ENCODE measurements at places on chromosomes 7 and 10.

GRCh38 chr7:148850564-148850963 lies 33.5 kb downstream of the EZH2 start:
- no peak for DNase-seq

- no peak for DNase-seq
Measured at GRCh38 chr10:68221196-68221595, 10.7 kb downstream of the ATOH7 start.

DNA sequence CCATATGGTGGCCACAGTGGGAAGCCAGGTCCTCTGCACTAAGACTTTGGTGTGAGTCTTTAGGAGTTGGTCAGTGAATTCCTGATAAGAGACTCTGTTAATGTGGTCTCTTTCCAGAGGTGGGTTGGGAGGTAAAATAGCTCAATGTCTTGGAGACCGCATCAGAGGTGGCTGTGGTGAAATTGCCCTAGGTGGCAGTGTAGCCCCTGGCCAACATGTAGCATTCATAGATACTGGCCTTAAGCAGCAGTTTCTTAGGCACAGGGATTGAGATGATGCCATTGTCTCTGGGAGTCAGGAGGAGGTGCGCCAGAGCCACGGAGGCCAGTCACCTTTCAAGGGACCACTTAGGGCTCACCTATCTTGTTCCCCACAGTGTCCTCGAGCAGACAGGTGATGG lies 202.8 kb downstream of the CREB5 start:
- no peak for DNase-seq

DNA sequence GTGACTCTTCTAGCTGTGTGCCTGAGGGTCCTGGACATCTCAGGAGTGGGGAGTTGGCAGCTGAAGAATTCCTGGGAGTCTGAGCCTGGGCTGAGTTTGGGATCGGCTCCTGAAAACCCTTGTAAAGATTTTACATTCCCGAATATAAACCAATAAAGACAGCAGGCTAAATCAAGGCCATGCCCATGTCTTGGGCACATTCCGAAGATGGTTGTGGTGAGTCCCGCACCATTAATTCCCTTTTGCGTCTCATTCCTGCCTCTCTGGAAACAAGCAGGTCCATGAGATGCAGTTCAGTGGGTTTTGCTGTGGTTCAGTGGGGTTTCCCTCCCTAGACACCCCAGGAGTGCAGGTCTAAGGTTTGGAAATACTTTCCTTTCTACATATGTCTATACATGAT lies 90.9 kb downstream of the COL26A1 start:
- no peak for DNase-seq

- no peak for DNase-seq
Measured at GRCh38 chr10:4355350-4355749, 470.7 kb upstream of the AKR1E2 start.

GRCh38 chr10:89553064-89553734 lies 17.8 kb upstream of the SLC16A12 start:
- DNase-seq = no peak

- DNase-seq = no peak
Measured at GRCh38 chr7:106278695-106279094, 6.1 kb downstream of the NAMPT start.

DNA sequence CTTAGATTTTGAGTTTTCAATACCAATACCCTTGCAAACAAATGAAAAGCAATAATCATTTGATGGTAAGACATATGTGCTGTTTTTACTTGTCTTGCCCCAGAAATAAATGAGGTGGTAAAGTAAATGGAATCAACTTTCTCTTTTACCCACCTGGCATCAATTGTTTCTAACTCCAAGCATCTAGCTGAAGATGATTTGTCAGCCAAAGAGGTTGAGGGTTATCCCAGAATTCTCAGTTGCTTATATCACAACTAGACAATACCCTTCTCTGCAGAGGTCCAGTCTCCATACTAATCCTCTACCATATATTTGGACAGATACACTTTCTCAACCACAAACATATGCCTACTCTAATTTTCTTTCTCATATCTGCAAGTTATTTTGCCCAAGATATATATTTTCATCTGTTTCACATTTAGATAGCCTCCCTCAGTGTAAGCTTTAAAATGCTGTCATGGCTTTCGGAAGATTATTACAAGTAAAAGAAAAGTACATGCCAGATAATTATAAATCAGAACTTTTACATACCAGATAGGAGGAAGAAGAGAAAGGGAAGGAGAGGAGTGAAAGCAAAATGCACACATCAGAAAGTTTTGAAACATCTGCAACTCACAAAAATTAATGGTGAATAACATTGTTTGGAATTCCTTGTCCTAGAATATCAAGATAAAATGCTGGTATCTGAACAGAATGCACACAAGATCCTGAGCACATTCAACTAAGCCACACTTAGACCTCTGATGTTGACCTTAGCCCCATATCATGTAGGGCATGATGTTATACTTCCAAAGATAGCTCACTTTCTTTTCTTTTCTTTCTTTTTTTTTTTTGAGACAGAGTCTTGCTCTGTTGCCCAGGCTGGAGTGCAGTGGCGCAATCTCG lies 146.6 kb downstream of the REEP3 start:
- no peak for DNase-seq

DNA sequence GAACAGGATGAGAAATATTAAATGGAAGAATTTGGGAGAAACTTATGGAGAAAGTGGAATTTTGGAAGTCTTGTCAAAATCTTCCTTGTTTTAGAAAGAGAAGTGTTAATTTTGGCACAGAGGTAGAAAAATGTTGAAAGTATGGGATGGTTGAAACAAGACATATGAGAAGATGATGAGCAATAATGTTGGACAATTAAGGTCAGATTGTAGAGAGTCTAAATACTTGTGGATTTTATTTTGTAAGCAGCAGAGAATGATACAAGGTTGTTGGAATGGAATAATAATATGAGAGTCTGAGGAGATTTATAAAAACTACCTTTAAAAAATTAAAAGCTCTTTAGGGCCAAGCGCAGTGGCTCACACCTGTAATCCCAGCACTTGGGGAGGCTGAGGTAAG lies 34.6 kb downstream of the PHTF2 start:
- no peak for DNase-seq

DNA sequence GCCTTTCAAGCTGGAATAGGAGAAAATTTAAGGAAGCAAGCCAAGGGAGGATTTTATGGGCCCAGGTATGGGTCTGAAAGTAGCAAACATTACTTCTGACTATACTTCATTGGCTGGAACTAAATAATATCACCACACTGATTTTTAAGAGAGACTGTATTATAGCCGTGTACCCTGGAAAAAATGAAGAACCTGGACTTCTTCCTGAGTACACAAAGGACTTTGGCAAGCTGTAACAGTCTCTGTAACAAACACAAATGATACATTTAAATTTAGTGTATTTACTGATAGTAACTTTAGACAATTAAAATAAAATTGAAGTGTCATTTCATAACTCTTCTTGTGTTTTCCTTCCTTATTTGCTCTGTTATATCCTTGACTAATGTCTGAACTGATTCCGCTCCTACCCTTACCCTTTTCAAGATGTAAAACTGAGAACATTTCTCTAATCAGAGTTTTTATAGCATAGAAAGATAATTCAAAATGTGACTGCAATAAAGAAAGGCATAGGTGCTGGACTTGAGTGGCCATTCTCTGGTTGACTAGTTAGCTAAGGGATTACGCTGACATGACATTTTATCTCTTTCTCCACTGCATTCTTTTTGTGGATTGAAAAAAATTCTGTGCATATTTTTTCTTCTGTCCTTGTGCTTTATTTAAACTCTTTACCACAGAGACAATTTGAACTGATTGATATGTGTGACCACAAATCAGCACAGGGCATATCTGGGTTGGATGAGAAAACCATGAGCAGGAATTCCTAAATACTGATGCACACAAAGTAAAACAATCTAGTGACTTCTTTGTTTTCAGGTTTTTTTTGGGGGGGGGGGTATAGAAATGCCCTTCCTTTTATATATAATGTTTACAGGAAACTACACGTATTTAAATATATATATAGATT lies 349.7 kb downstream of the MDFIC start:
- no peak for DNase-seq

- DNase-seq = no peak
Measured at GRCh38 chr7:55124989-55125875, 106.4 kb downstream of the EGFR start.

- peak; percentile 69 for DNase-seq
Measured at GRCh38 chr10:32378363-32379317, 31.7 kb upstream of the EPC1 start.

GRCh38 chr10:6748981-6749635 lies 169.0 kb upstream of the PRKCQ start:
- no peak for DNase-seq

- no peak for DNase-seq
Measured at GRCh38 chr7:96061009-96061408, 260.9 kb downstream of the SLC25A13 start.

GRCh38 chr10:117427356-117427755 lies 52.1 kb upstream of the PDZD8 start:
- no peak for DNase-seq

DNA sequence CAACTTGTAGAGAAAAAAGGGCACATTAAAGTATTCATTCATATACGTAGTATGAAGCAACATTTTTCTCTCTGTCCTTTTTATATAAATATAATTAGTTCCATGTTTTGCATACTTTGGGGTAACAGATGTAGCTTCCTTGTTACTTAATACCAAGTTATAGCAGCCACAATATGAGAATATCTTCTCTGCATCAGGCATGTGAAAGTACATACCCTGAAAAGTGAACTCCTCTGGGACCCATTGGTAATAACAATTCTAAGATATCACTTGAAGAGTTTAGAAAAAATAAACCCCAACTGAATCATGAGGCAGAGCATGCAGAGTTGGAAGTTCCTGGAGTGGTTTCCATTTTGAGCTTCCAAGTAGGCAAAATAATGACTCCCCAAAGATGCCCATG lies 2.4 kb upstream of the CRPPA start:
- DNase-seq = no peak

DNA sequence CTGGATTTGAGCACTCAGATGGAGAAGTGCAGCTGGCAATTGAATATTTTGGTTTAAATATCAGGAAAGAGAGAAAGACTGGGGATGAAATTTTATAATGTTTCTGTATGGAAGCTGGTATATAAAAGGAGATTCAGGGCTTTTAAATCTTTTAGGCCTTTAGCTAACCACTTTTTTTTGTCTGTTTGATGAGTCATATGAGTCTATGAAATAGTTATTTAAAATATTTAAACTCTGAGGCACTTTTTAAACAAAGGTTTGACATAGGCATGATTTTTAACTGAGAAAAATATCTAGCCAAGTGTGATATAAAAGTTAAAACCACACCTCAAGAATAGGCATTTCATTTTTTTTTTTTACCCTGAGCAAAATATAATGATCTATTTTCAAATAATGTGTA lies 944.3 kb downstream of the GATA3 start:
- no peak for DNase-seq

DNA sequence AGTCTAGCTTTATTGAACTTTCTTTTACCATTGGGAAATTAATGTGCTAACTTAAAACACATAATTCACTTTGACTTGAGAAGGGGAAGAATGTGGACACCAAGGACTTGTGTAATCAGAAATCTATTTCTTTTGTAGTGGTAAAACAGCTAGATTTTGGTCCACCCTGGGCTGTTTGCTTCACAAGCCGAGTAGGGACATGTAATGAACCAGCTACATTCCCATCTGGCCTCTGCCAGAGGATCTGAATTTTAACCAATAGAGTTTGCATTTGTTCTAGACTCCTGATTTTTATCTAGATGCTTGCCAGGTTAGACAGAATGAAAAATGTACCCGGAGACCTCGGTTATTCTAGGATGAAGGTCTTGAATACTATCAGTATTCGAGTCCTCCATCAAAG lies 1.9 kb downstream of the CACNB2 start:
- DNase-seq = no peak

DNA sequence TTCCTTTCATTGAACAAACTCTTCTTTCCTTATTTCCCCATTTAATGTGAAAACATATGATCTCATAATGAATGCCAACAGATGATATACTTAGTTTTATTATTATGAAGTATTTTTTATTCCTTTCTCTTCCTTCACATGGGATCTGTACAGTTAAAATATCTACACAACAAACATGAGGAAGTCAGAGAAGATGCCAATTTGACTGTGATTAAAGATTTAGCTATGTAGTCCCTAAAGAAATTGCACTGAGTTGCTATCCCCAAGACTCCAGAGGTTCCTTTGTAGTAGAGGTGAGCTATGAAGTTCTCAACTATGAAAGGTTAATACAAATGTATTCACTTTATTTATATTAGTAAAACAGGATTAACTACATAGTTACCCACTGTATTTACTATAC lies 60.6 kb upstream of the LRRN3 start:
- DNase-seq = no peak

DNA sequence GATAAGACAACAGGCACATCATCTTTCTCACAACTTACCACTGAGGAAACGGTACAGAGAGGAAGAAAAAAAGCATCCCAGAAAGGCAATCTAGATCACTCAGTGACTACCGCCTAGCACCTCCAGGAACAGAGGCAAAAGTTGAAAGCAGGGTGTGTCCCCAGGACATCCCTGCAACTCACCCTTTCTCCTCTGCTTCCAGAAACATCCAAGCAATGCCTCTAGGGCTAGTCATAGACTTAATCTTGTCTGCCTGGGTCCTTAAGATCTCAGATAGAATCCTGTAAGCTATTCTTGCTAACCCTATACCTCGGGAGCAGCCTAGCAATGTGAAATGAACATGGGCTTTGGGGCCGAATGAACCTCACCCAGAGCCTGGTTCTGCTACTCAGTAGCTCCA lies 18.8 kb upstream of the PDCD4 start:
- DNase-seq = no peak

DNA sequence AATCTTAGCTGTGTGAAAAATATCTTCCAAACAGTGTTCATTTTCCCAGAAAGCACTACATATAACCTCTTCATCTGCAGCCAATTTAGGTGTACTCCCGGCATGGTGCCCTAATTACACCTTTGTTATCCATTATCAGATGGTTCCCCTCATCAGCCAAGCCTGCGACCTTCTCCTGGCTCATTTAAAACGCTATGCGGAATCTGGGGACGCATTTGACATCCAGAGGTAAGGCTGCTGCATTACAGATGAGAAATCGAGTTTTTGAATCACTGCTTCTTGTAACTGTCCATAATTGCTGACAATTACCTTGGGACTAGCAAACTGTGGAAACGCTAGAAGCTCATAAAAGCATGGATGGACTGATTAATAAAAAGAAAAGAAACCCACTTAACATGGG lies 109.5 kb downstream of the PARP12 start:
- DNase-seq = no peak

- no peak for DNase-seq
Measured at GRCh38 chr10:4058514-4059029, 273.6 kb upstream of the KLF6 start.

- no peak for DNase-seq
Measured at GRCh38 chr10:120555436-120555835, 98.4 kb downstream of the PLPP4 start.

DNA sequence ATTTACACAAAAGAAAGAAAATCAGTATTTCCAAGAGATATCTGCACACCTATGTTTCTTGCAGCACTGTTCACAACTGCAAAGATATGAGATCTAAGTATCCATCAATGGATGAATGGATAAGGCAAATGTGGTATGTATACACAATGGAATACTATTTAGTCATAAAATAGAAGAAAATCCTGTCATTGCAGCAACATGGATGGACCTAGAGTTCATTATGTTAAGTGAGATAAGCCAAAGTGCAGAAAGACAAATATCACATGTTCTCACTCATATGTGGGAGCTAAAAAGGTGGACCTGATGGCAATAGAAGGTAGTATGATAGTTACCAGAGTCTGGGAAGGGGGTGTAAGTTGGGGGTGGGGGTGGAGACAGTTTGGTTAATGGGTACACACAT lies 1171.6 kb downstream of the SORCS1 start:
- no peak for DNase-seq

- DNase-seq = no peak
Measured at GRCh38 chr10:129936923-129937300, 27.2 kb downstream of the EBF3 start.

- DNase-seq = no peak
Measured at GRCh38 chr7:15723841-15724240, 37.4 kb upstream of the MEOX2 start.

Data from GM13976 (cell line).